ENCODE measurements at places on chromosomes 16 and 17.

DNA sequence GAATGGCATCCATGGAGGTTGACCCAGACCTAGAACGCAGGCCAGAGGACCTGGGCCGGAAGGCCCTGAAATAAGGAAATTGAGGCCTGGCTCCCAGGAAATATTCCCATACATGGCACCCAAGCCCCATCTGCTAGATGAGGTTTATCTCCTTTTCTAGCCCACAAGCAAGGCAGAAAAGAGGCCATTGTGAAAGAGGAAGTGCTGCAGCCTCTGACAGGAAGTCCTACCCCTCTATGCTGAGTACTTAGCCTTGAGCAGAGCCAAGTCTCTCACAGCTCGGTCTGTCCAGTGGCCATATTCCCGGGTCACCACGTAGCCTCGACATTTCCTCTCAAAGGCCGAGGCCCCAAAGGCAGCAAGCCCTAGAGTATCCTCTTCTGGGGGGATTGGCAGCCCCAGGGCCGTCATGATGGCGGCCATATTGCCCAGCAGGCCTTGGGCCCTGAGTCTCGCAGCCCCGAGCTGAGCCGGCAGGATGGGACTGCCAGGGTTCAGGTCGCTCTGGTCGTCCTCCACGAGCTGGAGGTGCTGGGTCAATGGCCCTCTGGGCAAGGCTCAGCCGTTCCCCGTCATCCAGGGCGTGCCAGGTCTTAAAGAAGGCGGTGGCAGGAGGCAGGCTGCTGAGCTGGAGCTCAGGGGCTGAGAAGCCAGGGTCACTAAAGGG lies 7.8 kb downstream of the CTF1 start:
- DNase-seq: no peak

DNA sequence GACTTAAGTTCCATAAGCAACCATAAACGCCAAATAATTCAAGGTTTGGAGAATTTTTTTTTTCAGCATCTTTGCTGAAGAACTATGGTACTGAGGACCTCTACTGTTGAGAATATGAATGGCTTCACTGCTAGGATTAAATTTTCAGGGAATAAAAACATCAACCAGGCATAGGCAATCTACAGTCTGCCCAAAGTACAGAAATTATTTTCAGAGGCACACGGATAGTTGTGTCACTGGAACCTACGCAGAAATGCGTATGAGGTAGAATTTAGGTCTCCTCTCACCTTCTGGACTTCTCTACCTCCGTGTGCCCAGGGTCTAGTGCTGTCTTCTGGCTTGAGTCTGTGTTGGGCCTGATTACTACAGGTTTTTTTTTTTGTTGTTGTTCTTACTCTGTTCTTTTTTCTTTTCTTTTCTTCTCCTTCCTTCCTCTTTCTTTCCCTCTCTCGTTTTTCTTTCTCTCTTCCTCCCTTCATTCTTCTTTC lies 39.7 kb downstream of the NACA2 start:
- DNase-seq: no peak

- DNase-seq: no peak
These were observed 3.3 kb upstream of the ZC3H7A start for GRCh38 chr16:11800382-11800718.

- no peak for DNase-seq
These were observed 17.8 kb upstream of the RPL38 start for GRCh38 chr17:74185571-74186185.

DNA sequence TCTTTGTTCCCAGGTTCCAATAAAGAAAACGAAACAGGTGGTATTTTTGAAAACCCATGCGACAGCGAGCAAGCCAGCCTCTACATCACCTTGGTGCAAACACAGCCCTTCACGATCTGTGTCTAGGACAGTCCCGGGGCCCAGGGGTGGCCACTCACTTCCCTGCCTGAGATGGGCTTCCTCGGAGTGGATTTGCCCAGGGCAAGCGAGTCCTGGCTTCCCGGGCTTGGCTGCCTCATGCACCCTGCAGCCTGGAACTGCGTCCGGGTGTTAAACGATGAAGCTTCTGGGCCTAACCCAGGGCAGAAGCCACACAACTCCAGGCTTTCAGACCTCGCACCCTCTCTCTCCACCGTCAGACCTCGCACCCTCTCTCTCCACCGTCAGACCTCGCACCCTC lies 66.0 kb downstream of the RPH3AL start:
- no peak for DNase-seq

- peak; percentile 71 for DNase-seq
These were observed 2.2 kb downstream of the NT5M start for GRCh38 chr17:17305281-17305801.

DNA sequence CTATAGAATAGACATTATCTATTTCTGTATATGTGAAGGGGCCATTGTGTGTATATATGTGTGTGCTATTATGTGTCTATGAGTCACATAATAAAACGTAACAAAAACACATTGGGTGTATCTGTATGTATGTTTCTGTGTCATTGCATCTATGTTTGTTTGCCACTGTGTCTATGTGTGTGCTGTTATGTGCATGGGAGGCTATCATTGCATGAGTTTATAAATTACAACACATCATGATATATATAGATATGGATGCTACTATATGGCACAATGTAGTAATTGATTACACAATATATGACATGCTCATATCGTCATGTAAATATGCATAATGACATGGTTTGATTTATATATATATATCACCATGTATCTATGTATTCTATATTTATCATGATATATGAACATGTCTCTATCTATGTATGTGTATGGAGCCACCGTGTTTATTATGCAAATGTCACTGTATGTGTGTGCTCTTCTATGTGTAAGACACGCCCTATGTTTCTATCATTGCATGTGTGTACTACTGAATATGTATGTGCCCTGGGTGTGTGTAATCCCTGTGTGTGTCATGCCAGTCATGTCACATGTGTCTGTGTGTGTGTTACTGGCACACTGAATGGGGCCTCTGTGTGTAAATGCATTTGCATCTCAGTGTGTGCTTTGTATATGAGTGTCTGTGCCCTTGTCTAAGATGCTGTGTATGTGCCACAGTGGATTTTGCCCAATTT lies 1.4 kb upstream of the TSPOAP1 start:
- DNase-seq: no peak

GRCh38 chr16:67940446-67941089 lies 3.4 kb downstream of the LCAT start:
- DNase-seq: no peak

Measured in NCI-H524 (cell line).